ENCODE measurements at places on chromosomes 11 and 22.

DNA sequence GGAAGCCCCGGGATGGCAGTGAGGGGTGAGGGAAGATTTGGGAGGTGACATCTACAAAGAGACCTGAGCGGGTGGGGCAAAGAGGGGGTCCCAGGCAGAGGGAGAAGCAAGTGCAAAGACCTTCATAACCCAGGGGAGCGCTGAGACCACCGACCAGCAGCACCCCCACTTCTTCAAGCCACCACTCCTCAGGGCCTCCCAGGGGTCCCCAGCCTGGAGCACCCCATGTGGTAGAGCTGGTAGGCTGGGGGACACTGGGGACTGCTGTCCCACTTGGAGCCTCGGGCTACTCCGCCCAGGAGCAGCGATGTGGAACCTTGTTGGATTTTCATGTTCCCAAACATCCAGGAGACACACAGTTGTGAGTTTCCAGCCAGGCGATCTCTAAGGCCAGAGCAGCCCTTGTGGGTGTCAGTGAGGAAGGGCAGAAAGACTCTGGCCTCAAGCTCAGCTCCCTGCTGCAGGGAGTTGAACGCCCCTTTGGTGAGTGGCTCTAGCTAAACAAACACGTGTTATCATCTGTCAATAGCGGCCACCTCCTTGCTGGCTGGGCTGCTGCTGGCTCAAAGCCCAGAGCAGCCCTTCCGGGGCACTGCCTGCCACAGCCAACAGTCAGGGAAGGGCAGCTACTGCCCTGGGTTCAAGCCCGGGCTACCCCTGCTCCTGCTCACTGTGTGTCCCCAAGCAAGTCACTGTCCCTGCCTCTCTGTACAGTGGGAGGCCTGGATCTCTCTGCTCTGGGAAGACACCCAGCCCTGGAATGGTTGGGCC is 25.7 kb upstream of the CHKA start:
- no peak for DNase-seq

GRCh38 chr11:540583-541432 is 3.5 kb downstream of the LRRC56 start:
- DNase-seq: no peak

GRCh38 chr11:74682731-74683278 is 48.4 kb downstream of the CHRDL2 start:
- no peak for DNase-seq

GRCh38 chr22:37503850-37504249 is 15.4 kb downstream of the CARD10 start:
- no peak for DNase-seq

DNA sequence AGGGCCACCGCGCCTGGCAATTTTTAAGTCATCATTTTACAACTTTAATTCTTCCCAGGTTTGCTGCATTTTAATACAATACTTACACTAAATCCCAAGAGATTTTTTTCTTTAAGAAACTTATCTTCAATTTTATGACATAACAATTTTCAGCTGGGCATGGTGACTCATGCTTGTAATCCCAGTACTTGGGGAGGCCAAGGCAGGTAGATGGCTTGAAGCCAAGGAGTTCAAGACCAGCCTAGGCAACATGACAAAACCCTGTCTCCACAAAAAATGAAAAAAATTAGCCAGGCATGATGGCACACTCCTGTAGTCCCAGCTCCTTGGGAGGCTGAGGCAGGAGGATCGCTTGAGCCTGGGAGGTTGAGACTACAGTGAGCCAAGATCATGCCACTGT is 38.8 kb downstream of the CLDN25 start:
- no peak for DNase-seq

DNA sequence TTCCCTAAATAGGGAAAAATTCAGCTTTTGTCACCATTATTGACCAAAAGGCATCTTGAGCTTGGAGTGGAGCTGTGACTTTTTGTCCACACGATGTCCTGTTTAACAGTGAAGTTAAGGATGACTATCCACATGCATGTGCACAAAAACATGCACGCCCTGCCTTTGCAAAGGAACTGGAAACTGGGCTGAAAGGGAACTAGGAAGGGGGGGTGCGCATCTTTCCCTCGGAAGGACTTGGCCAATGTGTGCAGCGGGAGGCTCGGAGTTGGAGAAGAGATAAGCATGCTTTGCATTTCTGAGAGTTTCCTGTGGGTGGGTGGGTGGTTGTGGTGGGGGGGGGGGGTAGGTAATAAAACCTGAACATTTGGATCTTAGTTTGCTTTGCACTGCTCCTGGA is 411 bp upstream of the KIRREL3 start:
- no peak for DNase-seq

DNA sequence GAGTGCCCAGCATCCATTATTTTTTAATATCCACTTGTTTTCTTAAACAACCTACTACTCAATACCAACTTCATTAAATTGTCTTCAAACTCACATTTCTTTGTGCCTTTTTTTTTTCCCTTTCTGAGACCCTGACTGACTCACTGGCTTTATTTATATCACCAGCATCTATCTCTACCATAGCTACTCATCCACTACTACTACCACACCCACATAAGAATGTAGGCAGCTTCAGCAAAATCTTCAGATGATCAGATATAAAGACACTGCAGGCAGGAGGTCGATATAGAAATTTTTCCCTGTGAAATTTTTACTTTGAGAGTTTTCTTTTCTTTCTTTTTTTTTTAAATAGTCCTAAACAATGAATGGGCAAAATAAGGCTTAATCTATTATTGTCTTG is 2.2 kb downstream of the OR56B1 start:
- DNase-seq: no peak

GRCh38 chr11:41351825-41352224 is 107.6 kb downstream of the LRRC4C start:
- DNase-seq: no peak

- DNase-seq: no peak
These were observed 104.6 kb upstream of the SORL1-AS1 start for GRCh38 chr11:121557348-121557747.

DNA sequence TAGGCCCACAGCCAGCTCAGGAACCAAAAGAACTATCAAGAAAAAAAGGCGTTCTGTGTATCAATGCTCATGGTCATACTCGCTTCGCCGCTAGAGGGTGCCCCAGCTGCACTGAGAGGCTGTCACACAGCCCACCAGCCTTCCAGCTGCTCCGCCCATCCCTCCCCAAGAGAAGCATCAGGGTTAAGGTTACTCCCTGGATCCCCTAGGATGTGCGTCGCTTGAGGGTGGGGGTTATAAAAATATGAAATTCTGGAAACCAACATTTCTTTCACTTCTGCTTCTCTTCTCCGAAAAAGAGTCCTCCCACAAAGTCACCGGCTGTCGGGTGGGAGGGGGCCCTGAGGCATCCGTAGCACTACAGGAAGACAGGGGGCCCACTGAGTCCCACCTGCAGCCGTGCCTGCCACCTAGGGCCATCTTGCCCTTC is 1.7 kb downstream of the CBX6 start:
- DNase-seq: no peak
